Muscle of back (tissue), 13 donors: ENCODE measurements at places on chromosomes 3 and 15.
A peak's percentile ranks its signal among the peaks of the same experiment; 100 is the strongest.

DNA sequence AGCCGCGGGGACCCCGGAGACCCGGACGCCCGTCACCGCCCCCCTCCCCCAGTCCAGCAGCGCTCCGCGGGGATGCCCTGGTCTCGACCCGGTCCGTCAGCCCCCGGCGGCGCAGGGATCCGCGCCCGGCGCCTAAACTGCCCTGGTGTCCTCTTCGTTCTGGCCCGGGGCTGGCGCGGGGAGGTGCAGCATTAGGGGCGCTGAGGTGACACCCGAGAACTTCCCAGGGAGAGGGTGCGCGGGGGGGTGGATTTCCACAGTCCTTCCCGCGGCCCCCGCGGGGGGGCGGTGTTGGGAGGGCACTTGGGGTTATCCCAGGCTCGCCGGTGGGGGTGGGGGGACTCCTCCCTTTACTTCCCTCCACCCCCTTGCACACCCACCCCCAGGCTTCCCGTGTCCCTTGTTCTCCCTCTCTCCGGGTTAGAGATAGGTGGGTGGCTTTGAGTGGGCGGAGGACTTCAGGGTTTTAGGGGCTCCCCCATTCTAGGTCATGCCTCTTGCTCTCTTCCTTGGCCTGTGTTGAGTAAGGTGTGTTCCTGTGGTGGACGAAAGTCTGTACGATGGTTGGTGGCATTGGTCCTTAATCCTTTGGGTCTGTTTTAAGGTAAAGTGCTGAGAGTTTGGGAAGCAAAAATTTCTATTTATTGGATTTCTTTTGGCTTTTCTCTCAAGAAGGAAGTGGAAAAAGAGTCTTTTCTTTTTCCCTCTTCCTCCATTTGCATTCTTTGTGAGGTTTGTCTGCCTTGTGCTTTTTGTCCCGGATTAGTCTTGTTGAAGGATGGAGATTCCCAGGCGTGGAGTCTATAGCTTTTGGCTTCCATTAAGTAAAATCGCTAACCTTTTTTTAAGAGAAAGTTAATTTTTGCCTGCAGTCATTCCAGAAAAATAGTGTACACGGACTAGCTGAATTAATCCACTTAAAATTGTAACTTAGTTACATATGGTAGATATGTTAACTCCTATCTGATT, 811 bp downstream of the SKIL start:
- DNase-seq = peak; percentile 85

DNA sequence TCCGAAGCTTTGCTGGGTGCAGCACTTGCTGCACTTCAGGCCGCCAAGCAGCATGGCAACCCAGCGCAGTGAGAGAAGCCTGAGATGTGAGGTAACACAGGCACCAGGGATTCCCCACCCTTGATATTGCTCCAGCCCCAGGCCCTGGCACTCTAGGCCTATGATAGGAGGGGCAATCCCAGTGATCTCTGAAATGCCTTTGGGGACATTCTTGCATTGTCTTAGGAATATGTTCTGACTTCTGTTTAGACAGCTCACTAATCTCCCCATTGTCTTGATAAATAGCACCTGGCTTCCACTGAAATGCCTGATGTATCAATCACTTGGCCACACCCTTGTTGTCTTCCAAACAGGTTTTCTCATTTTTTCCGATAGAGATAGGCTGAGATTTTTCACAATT, 102.8 kb downstream of the SOX14 start:
- no peak for DNase-seq

DNA sequence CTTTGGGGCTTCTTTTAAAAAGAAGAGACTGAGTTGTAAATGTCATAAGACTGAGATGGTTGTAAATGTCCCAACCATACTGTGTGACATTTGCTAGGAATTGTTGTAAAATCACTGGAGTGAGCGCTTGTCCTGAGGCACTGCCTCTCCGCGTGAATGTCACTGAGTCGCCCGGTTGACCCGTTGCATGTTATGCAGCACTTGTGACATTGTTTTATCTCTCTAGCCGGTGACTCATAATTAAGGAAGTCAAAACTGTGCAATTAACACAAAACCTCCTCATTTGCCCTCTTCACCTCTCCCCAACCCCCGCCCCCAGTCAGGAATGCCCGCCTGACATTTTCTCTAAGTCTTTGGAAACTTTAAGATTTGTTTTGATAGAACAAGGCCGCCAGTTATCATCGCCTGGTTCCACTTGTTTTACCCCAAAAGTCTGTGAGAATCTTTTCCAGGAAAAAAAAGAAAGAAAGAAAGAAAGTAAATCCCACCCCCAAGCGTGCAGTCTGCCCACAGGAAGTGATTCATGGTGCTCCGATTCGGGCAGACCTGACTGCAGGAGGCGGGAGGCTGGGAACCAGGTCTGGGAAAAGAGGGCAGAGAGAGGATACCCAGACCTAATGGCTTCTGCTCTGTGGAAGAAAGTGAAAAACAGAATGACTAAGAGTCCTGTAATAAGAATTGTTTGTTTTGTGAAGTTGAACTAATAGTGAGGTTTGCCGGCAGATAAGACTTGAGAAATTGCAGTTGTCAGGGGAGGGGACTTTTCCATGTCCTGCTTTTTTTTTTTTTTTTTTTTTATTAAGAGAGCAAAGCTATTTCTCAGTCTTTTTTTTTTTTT, 84.8 kb downstream of the SMAD3 start:
- DNase-seq = peak; percentile 96

GRCh38 chr15:25787855-25788520, 75.1 kb downstream of the ATP10A start:
- DNase-seq = no peak

GRCh38 chr3:51391075-51391565, at the start of gene RBM15B:
Gene RBM15B (plus strand): TSS chr3:51391285. CDS start chr3:51391400, 115 bp downstream.
- DNase-seq = peak; percentile 98

DNA sequence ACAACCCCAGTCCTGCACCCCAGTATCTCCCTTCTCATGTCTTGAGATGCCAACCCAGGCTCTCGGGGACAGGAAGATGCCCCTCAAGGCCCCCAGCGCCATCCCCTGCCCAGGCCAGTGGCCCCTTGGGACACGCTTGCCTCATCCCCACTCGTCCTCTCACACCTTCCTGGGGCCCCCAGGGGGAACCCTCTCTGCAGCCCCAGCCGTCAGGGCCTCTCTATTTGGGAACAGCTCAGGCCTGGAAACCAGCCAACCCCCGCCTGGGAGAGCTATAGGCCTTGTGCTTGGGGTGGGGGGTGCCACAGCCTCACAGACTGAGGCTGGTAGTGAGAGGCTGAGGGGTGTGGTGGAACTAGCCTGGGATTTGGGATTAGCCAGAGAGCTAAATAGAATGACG, 7.8 kb downstream of the LINGO1 start:
- no peak for DNase-seq

DNA sequence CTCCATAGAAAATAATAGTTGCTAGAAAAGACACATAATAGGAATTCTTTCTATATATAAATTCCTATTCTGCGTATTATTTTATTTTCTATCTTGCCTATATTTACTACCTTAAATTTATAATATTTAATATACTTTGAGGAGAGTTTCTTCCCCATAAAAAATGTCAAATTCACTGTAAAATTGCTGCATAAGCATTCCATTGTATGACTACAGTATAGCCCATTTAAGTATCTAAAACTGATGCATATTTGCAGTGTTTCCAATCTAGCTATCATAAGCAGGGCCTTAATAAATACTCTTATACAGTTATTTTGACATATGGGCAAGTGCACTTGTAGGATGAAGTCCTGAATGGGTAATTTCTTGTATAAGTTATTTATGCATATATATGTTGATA, 1088.6 kb upstream of the EPHA6 start:
- DNase-seq = no peak

GRCh38 chr3:157151627-157152026, 8.3 kb downstream of the CCNL1 start:
- no peak for DNase-seq

GRCh38 chr3:101836652-101837598, 12.4 kb upstream of the NFKBIZ start:
- no peak for DNase-seq

- no peak for DNase-seq
These were observed 101.9 kb upstream of the RNU6-1 start for GRCh38 chr15:67941648-67942310.

DNA sequence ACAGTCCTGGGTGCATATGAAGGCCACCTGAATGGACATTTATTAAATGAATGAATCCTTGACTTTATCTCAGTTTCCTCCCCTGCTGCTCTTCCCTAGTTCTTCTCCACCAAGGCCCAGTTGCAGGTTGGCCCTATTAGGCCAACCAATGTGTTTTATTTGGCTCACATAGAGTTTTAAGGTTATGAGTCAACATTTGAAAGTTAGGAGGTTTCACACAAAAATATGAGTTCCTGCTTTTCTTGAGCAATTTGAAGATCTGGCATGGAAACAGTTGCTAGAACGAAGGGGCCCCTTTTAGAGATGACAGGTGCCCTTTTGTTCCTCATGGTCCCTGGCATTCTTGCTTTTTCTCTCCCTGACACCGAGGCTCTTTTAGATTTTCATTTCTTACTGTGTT, 83.0 kb upstream of the PDZRN3 start:
- DNase-seq = no peak

- no peak for DNase-seq
These were observed 4.1 kb downstream of the VGLL3 start for GRCh38 chr3:86986671-86987420.

DNA sequence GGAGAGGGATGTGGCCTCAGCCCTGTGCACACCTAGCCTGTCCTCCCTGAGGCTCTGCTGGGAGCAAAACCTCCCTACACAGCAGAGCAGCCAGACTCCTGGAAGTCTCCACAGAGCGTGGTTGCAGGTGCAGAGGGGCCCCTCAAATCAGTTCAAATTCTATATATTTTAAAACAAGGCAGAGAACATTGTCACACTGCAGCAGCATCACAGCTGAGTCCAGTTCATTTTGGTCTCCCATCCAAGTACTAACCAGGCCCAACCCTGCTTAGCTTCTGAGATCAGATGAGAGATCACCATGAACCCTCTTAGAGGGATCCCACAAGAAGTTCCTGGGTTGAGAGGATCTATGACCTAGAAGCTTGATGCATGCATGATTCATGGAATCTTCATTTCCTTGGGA, 331.0 kb upstream of the RGMA start:
- no peak for DNase-seq

DNA sequence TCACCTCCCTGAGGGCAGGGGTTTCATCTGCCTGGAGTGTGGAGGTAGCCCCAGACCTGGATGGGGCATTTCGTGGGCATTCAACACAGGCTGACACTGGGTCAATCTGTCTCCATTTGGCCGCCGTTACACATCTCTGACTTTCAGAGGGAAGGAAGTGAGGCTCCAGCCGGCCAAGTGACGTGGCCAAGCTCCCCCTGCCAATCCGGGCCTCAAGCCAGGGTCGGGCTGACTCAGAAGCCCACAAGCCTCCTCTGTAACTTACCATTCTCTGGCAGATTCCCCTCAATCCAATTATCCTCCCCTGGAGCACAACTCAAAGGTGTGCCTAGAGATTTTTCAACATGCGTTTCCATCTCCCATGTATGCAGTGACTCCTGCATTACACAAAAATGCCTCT, 227.6 kb downstream of the KLF13 start:
- DNase-seq = peak; percentile 31

DNA sequence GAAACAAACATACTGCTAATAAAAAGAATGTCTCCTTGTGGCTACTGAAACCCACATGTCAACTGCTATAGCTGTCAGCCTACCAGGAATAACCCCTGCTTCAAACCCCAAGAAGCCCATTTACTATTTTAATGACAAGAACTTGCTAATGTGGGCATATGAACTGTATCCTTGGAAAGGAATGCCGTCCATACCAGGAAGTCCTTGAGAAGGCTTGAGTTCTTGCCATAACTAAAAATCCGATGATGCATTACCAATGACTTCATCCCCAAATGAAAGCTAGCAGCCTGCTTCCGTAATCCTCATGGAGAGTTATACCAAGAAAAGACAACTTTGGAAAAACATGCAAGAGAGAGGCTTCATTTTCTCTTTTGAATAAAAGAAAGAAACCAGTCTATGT, 34.8 kb downstream of the MINDY4B start:
- peak; percentile 26 for DNase-seq

DNA sequence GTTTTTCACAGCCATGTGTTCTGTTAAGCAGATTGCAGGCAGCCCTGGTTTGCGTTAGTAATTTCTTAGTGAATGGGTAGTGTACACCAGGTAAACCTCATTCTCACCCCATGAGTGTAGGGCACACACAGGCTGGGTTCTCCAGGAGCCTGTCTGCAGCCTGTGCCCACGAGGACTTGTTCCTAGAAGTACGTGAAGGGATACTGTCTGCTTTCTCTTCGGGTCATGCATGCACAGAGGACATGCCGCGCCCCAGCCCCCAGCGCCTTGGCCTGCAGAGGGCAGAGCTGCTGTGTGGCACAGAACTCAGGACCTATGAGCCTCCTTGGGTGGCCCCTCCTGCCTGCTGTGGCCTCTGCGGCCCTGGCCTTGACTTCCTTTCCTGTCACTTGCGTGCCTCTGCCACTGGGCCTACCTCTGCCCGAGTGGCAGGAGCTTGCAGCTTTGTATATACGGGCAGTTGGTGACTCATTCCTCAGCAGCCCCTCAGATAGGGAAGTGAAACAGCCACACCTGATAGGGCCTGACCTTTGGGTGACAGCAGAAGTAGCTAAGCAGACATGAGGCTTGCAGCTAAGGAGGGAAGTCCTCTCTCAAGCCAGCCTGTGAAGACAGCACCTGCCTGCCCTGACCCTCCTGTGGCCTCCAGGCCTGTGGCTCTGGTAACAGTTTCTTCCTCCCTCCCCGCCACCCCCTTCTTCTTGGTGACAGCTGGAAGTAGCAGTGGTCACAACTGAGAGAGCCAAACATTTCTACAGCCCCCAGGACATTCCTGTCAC, 19.5 kb downstream of the PPCDC start:
- no peak for DNase-seq

GRCh38 chr15:61011576-61012336, 217.3 kb downstream of the RORA start:
- no peak for DNase-seq

GRCh38 chr3:38086496-38086895, 47.5 kb downstream of the DLEC1 start:
- DNase-seq = no peak

DNA sequence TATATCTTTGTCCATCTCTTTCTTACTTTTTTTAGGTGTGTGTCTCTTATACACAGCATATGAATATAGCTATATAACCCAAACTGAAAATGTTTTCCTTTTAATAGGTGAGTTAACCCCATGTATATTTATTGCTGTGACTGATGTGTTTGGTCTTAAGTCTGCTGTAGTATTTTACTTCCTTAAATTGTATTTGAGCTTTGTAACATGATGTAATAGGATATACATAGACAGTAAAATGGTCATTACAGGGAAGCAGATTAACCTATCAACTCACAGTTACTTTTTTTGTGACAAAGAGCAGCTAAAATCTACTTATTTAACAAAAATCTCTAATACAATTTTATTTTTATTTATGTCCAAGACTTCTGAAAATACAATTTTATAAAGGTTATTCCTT, 51.8 kb upstream of the CDAN1 start:
- no peak for DNase-seq

- no peak for DNase-seq
These were observed 566.3 kb downstream of the AGBL1 start for GRCh38 chr15:86645925-86646500.

DNA sequence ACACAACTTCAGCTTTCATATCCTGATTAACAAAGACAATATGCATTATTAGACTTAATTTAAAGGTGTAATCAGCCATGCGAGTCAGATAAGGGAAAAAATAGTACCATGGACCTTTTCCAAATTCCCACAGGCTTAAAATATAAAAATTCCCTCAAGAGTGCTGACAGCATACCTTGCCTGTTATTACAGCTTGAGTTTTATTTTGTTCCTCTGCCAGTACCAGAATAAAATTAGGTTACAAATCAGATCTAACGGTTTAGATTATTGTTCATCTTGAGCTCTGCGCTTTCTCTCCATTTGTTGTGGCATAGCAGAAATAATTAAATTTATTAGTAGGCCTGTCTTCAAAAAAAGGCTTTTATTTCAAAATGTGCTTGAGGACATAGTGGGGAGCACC, 250.3 kb downstream of the PTPRG start:
- DNase-seq = no peak
